ENCODE measurements at places on chromosomes 5 and 9. TPM values are rescaled to one million over a fixed set of nuclear protein-coding genes. Genes with fewer than 3 reads are reported as not detected.

Gene CCDC192
- total RNA-seq = not detected

Gene PCDHA12
- total RNA-seq = 0.68 TPM

Gene GRXCR2
- not detected for total RNA-seq

Gene CDX1
- not detected for total RNA-seq

Gene TTC16
- 0.14 TPM for total RNA-seq

Gene PLAC8L1
- not detected for total RNA-seq

Gene CER1
- not detected for total RNA-seq

Gene C9
- not detected for total RNA-seq

Gene COL23A1
- 2.5 TPM for total RNA-seq

Gene PCDHGA7
- 12.2 TPM for total RNA-seq

Gene DBH
- total RNA-seq = not detected

Gene TMEM252
- total RNA-seq = not detected

Gene PCDHGB2
- total RNA-seq = 13.4 TPM

Gene TEX48
- not detected for total RNA-seq

Gene DMGDH
- 0.85 TPM for total RNA-seq

Gene CDH12
- total RNA-seq = not detected

Gene FSD1L
- total RNA-seq = 5.1 TPM

Gene FAXDC2
- 70.5 TPM for total RNA-seq

Gene PTTG1
- 2.2 TPM for total RNA-seq

Gene CTNNAL1
- 45.0 TPM for total RNA-seq
